Omental fat pad (tissue), 4 donors: ENCODE measurements at places on chromosomes 11 and 22. TPM values are rescaled to one million over a fixed set of nuclear protein-coding genes. Genes with fewer than 3 reads are reported as not detected.

MS4A3 gene
- total RNA-seq, result not detected

TNNT3 gene
- 4.6 TPM for total RNA-seq

MRGPRE gene
- total RNA-seq, result not detected

SLC37A2 gene
- total RNA-seq, result 21.9 TPM

FAM83F gene
- 0.37 TPM for total RNA-seq

C11orf97 gene
- not detected for total RNA-seq

OR2AG2 gene
- not detected for total RNA-seq

ZNF280A gene
- total RNA-seq, result not detected

CNTF gene
- total RNA-seq, result 2.1 TPM

FIBIN gene
- total RNA-seq, result 31.8 TPM

DSCAML1 gene
- total RNA-seq, result 5.3 TPM

C1QTNF4 gene
- total RNA-seq, result 1.4 TPM

CARD16 gene
- total RNA-seq, result 11.3 TPM

NAV2 gene
- 41.6 TPM for total RNA-seq

TNRC6B gene
- 57.8 TPM for total RNA-seq

CTSC gene
- 136 TPM for total RNA-seq

LRRN4CL gene
- 41.5 TPM for total RNA-seq

GSTT2 gene
- total RNA-seq, result not detected
